ENCODE measurements at places on chromosomes 3 and 15.

- no peak for DNase-seq
Measured at GRCh38 chr15:93209690-93210445, 120.9 kb upstream of the RGMA start.

DNA sequence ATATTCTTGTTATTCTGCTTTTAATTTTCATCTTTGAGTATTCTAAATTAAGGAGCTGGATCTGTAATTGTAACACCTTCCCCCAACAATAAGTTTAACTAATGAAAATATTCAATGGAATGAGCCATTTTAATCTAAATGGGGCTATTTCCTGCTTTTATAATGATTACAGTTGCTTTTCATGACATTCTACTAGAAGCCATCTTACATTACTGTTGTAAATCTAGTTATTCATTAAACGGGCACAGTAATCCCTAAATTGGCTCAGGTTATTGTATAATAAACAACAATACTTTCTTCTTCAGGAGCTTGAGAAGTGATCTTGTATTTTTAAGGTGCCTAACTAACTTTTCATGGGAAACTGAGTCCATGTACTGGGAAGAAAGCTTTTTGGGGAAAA, 8.5 kb downstream of the FLNB start:
- DNase-seq = no peak

DNA sequence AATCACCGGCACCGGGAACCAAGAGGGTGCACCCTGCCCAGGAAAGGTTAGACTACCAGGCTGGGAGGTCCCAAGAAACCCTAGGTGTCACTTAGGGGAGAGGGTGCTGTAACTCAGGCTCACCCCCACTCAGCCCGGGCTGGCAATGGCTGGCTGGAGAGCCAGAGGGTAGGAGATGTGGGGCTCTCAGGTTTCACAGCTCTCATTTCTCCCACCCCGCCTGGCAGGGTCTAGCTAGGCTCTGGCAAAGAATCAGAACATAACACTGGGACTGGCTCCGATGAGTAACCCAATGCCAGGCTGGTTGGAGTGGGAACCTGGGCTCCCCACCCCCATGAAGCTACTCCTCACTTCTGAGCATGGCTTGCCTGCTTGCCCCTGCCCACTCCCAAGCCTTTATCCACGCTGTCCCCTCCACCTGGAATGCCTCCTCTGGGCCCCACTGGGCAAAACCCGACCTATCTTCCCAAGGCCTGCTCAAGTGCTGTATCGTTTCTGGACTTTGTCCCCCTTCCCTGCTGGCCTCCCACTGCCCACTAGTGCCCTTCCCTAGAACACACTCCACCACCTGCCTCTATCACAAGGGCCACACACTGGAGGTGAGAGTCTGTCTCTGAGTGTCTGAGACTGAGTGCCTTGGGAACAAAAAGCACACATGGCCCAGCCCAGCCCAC, 2.0 kb downstream of the CIB2 start:
- no peak for DNase-seq

DNA sequence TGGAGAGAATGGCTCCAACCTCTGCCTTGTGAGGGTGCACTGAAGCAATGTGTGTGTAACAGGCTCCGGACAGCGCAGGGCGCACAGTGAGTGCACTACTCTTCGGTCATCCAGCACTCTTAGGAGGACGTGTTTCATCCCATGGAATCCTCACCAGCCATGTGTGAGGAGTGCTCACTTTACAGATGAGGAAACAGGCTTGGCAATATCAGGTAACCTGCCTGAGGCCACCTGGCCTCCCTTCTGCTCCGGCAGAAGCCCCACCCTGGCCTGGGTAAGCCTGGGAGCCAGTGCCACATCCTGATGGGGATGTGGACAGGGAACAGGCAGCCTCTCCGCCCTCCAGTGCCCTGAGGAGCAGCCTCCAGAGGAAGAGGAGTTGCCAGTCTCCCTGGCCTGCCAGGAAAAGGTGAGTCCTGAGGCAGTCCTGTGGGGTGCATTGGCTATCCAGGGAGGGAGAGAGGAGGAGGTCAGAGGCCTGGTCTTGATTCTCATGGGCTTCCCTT, 39.4 kb upstream of the LIMD1 start:
- DNase-seq = no peak

All from activated CD4-positive, alpha-beta T cell treated with anti-CD3 and anti-CD28 coated beads for 4 hours (primary cell).